Femur (tissue), 1 donor: ENCODE measurements at places on chromosomes 3 and 15.
A peak's percentile ranks its signal among the peaks of the same experiment; 100 is the strongest.

- DNase-seq: no peak
Observed at GRCh38 chr15:59185725-59186124, 20.9 kb upstream of the LDHAL6B start.

DNA sequence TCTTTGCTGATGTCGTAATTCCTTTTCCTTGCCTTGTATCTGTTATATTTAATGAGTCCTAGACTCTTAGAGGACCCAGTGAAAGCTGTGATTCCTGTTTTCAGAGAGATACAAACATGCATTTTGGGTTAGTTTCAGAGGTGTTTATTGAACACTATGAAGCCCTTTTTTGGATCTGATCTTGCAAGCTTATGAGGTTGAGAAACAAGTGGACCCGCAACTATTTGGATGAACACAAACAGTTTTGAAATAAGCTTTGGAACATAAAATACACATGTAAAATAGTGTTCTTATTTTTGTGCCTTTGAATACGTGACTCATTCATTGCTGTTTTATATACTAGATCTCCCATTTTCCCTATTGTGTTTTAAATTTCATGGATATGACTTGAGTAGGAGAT, 33.5 kb downstream of the SNRK start:
- no peak for DNase-seq

DNA sequence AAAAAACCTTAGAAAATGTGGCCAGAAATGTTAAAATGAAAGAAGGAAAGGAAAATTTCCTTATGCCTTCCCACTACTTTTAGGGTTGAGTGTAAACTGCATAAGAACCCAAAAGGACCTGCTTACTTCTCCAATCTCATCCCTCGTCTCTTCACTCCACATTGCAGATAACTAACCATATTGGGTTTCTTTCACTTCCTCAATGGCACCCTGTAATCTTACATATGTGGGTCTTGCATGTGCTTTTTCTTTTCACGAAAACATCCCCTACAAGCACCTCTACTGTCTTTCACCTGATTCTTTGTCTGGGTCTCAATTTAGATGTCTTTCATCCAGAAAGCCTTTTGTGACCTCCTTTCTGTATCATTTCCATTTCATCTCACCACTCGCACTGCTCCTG, 23.1 kb downstream of the EOMES start:
- no peak for DNase-seq

- no peak for DNase-seq
Observed at GRCh38 chr3:107833043-107833442, 257.8 kb downstream of the CD47 start.

DNA sequence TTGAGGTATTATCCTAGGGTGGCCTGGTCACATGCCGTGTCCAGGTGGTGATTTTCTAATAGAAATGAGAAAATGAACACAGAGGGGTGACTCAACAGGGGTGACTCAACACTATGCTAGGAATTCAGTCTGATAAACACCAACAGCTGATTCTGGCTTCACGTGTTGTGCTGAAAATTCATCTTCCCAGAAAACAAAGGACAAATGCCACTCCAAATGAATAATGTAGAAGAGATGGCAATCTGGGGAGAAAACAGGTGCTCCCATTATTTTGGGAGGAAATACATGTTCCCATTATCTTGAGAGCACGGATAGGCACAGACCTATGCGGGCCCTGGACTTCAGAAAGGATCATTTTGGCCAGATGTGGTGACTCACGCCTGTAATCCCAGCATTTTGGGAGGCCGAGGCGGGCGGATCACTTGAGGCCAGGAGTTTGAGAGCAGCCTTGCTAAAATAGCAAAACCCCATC, 101.2 kb upstream of the MEX3B start:
- DNase-seq: no peak

GRCh38 chr15:70792171-70792573, 28.8 kb upstream of the UACA start:
- DNase-seq: no peak

GRCh38 chr15:41512940-41513505, 604 bp downstream of the LTK start:
- peak; percentile 38 for DNase-seq
